Tibial artery (tissue), 4 donors: ENCODE measurements at places on chromosomes 1 and 21.

DNA sequence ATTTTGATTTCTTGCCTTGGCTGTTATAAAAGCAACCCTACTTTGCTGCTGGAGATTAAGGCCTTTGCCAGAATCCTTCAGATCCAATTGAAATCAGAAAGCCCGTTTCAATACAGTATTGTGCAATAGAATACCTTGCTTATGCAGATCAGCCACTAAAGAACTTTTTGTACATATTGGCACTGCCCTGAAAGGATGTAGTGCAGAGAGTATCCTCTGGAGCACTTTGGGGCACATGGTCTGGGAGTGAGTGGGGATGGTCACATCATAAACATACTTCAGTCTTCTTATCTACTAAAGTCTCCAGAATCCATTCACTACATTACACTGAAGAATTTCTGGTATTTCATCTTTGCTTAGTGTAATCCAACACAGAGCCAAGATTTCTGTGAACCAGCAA lies 189.0 kb downstream of the CENPF start:
- no peak for DNase-seq

DNA sequence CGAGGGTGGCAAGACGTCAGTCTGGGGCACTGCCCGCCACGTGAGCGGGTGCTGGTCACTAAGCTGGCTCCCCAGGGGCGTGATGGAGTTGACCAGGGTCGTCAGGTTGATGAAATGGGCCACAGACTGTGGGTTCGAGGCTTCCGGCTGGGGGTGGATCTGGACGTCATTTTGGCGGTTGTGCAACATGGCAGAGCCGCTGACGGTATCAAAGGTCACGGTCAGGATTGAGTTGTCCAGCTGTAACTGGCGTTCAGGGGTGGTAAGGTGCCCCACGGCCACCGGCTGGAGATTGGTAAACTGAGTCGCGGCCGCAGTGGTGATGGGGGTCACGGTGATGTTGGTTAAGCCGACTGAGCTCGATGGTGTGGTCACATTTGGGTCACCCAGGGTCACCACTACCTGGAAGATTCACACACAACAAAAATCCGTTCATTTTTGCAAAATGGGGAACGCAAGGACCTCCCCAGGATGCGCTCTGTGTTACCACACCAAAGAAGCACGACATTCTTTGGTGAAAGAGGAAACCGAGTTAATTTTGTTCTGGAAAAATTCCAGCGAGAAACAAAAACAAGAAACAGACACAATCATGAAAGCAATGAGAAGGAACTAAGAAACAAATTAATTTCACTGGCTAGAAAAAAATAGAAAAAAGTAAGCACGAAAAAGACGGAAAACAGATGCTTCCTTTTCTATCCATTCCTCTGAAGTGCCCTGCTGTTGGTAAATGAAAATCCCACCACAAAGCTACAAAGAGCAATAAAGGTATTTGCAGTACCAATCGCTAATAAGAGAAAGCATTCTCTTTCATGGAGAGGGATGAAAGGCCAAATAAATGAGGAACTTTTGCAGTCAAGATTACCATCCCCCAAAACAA lies 34.7 kb upstream of the RIPK4 start:
- DNase-seq: no peak

DNA sequence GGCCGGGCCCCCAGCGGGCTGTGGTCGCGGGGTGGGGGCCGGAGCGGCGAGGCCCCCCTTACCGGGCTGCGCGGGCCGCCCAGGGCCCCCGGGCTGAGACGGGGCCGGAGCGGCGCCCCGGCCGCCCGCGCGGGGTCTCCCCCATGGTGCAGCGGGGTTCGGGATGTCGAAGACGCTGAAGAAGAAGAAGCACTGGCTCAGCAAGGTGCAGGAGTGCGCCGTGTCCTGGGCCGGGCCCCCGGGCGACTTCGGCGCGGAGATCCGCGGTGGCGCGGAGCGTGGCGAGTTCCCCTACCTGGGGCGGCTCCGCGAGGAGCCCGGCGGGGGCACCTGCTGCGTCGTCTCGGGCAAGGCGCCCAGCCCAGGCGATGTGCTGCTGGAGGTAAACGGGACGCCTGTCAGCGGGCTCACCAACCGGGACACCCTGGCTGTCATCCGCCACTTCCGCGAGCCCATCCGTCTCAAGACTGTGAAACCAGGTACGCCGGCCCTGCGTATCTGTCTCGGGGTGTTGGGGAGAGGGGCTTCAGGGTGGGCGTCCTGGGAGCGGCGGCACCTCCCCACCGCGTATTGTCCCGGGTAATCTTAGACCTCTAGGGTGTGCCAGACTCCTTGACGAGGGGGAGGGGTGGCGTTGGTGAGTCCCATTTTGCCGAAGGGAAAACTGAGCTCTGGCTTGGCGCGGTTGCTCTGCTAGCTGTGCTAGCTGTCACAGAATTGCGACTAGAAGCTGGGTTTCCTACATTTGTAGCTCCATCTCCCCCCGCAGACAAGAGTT lies 745 bp downstream of the MAGI3 start:
- DNase-seq: peak; percentile 41

- DNase-seq: no peak
These were observed 39.1 kb upstream of the EFCAB14 start for GRCh38 chr1:46757956-46758528.

DNA sequence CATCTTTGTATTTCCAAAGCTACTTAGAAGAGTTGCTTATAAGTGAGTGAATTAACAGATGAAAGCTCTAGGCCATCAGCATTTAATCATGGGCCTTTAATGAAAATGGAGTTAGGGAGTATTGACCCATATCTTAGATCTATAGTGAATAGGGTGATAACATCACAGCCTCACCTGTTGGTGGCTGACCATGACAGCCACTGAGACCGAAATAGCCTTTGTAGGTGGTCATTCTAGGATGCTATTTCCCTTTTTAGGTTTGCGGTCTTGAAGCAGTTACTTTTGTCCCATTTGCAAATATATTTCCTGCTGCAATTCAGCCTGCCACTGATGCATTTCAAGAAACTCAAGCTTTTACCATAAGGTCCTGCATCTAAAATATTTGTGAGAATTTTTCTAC lies 410.1 kb upstream of the LYPLAL1 start:
- DNase-seq: no peak

- DNase-seq: no peak
These were observed 32.5 kb upstream of the VASH2 start for GRCh38 chr1:212917858-212918257.

DNA sequence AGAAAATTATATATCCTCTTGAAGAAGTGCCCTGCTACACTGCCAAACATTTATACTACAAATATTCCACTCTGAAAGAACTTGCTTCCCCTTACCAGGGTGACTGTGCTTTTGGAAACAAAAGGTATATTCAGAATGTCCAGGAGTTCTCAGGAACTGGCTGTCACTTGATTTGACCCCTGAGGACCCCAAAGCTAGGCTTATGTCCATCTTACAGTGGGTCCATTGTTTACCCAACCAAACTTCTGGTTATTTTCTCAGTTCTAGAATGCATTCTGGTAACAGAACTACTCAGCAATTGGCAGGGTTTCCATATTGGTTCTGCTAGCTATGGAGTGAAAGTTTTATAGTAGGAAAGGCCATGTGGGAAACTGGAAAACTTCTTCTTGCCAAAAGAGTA lies 207.1 kb upstream of the KCTD3 start:
- DNase-seq: no peak

GRCh38 chr1:152497273-152497672 lies 13.3 kb upstream of the LCE5A start:
- no peak for DNase-seq

GRCh38 chr1:234936612-234937389 lies 191.8 kb downstream of the TOMM20 start:
- no peak for DNase-seq

DNA sequence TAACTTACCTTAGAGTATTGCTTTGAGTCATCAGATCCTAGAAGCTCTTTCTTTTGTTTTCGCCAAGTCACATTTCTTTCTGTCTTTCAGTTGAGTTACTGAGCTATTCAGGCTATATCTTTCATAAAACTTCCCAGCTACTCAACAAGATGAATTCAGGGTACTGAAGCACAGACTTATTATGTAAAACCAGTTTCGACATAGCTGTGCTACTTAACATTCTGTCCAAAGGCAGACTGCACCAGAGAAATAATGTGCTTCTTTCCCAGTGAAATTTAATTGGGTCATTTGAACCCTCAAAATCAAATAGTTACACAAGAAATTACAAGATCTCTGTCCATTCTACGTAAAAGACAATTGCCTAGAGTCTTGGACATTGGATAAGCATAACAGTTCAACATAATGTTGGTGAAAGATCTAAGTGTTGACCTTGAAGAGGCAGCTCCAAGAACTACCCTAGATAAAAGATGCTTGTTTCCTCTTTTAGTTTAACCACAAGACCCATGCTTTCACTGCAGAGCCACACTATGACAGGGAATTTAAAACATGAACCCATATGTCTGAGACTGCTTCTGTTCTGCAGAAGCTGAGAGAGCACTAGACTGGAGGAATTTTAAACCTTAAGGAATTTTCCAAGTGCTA lies 163.2 kb downstream of the LRRC40 start:
- no peak for DNase-seq

- no peak for DNase-seq
These were observed 393.2 kb downstream of the RWDD3 start for GRCh38 chr1:95627244-95627643.

DNA sequence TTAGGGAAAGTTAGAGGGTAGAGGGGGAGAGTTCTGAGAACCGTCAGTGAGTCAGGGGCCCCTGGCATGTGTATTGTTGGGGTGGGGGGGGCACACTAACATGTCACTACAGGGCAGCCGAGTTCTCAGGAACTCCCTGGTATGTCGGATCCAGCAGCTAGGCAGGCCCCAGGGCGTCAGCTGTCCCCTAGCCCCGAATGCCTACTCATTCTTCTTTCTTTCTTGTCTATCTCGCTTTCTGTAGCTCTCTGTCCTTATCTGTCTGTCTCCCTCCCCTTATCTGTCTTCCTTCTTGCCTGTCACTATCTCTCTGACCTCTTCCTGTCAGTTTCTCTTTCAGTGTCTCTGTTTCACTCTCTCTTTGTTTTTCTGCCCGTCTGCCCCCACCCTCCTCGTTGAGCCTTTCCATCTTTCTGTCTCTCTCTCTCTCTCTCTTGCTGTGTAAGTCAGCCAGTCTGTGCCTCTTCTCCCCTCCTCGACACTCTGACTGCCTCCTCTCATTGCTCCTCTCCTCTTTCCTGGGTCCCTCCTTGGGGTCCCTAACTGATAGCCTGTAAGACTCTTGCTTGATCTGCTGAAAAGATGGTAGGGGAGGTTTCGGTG lies 2.4 kb downstream of the NTRK1 start:
- no peak for DNase-seq

DNA sequence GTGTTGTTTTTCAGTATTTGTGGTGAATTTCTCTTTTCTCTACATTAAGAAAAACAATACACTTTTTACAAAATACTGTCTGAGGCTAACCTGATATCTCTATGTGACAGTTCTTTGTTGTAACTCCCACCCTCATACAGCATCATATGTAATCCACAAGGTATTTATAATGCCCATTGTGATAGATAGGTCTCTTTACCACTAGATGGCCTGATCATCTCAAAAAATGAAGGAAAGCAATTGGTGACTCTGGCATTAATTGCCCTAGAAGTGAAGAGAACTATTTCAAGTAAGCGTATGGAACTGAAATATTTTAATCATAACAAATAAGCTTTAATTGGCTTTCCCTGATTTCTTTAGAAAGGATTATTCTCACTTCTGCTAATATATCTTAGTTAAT lies 36.2 kb upstream of the HFM1 start:
- DNase-seq: no peak

DNA sequence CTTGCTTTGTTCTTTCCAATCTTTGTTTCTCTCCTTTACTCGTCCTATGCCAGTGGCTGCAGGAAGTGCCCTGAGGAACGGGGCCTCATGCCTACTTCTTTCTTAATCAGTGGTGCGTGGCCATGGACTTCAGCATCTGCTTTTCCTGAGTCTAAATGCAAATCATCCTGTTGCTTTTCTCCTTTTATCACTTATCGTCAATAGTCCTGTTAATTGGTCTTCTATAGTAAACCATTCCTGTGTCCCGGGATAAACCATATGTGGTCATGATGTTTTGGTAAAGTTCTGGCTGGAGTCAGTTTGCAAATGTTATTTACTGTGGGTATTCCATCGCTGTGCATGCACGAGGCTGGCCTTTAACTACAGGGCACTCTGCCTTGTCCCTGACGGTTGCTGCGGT lies 47.5 kb downstream of the AGPAT3 start:
- no peak for DNase-seq

DNA sequence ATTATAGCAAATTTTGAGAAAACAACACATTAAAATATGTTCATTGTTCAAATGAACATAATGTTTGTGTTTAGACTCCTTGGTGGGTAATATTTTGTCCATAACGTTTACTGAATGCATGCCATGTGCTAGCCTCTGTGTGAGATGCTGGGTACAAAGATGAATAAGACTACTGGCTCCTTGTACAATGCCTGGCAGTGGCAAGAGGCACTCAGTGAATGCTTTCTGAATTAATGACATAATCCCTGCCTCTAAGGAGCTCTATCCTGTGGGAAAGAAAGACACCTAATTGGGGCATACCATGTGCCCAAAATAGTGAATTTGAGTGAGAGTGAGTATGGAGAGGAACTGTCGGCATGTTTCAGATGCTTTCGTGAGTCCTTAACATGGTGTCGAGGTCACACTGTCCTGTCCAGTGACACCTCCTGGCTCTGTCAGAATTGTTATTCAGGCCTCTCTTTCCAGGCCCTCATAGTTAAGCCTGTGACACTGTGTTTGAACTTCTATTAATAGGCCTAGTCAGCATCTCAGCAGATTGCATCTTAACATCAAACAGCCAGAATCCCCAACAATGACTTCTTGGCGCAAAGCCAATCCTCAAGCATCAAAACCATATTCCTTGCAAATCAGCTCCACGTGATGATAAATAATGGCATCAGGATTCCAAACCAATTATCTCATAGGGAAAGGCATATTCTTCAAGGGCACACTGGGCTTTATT lies 32.8 kb upstream of the S1PR1 start:
- no peak for DNase-seq

DNA sequence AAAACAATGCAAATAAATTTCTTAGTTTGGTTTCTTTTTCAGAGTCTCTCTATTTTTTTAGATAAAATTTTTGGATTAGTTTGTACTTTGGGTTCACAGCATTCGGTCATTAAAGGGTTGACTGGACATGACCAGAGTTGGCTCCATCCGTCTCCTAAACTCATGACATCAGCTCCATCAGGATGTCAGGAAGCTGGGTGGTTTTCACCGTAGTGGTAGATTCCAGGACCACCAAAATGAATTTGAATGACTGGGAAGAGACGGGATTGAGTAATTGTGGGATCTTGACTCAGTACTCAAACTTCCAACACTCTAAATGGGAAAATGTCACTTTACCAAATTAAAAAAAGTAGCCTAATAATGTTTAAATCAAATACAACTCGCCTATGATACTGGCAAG lies 279.2 kb upstream of the DUSP10 start:
- no peak for DNase-seq

- no peak for DNase-seq
These were observed 77.3 kb upstream of the NEK7 start for GRCh38 chr1:198079432-198079951.
